Epithelial cell of prostate (primary cell): ENCODE measurements at places on chromosomes 7 and 10.
A peak's percentile ranks its signal among the peaks of the same experiment; 100 is the strongest.

- DNase-seq = no peak
Observed at GRCh38 chr7:47394216-47394615, 187.7 kb downstream of the TNS3 start.

DNA sequence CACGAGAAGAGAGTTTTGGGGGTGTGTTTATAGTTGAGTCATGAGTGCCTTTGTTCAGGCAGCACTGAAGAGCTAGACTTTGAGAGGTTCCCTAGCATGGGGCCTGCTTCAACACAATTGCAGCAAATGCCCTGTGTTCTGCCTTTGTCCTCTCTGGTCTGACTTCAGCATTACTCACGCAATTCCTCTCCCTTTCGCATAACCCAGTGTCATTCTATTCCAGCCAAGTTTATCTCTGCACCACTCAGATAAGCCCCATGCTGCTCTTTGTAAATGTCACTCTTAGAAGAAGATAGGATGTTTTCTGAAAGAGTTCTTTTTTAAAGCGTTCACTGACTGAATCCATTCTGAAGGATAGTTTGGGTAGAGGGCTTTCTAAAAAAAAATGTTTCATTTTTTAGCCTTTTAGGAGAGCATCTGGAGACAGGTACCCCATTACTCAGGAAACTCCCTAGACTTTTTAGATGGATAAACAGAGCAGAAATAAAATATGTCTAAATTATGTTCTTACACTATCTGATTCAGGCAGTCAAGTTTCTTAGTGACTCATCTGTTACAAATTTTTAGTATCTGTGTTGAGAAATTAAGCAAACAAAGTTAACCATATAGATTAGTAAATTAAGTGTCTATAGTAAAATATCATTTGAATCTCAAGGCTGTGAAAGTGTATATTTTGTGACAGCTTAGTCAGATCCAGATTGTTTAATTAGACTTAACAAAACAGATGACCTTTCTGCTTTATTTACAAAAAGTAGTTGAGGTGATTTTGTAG, 318.5 kb downstream of the GPR158 start:
- peak; percentile 92 for DNase-seq

- DNase-seq = peak; percentile 79
Observed at GRCh38 chr7:69739190-69739589, 140.9 kb downstream of the AUTS2 start.

GRCh38 chr10:47042780-47043750, 131.8 kb downstream of the PTPN20 start:
- DNase-seq = no peak

GRCh38 chr10:22437620-22438588, 92.6 kb downstream of the SPAG6 start:
- no peak for DNase-seq
